Activated CD4-positive, CD25-positive, alpha-beta regulatory T cell treated with anti-CD3 and anti-CD28 coated beads, Interleukin-2, amount 50 U/mL, for 72 hours (primary cell): ENCODE measurements at places on chromosomes 4 and X.

- no peak for DNase-seq
These were observed 21.1 kb downstream of the GRPR start for GRCh38 chrX:16144420-16144819.

- DNase-seq, result peak; percentile 81
These were observed 28.6 kb downstream of the HADH start for GRCh38 chr4:108018040-108018883.

DNA sequence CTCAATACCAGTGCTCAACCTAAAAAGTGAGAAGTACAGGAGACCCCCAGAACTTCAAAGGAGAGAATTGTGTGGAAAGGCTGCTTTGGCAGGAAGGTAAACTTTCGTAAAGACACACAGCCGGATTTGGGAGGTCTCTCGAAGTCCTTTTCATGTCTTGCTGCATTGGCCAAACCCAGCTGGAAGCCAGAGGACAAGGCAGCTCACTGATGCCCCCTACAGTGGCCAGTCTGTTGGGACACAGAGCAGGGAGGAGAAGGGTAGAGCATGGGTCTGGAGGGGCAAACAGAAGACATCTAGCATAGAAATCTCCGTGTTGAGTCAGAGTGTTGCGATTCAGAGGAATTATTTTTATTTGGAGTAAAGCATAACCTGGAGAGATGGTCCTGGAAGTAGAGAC is 198.9 kb downstream of the ANK2 start:
- DNase-seq, result no peak

GRCh38 chrX:1836683-1837082 is 221.8 kb downstream of the ASMT start:
- no peak for DNase-seq

DNA sequence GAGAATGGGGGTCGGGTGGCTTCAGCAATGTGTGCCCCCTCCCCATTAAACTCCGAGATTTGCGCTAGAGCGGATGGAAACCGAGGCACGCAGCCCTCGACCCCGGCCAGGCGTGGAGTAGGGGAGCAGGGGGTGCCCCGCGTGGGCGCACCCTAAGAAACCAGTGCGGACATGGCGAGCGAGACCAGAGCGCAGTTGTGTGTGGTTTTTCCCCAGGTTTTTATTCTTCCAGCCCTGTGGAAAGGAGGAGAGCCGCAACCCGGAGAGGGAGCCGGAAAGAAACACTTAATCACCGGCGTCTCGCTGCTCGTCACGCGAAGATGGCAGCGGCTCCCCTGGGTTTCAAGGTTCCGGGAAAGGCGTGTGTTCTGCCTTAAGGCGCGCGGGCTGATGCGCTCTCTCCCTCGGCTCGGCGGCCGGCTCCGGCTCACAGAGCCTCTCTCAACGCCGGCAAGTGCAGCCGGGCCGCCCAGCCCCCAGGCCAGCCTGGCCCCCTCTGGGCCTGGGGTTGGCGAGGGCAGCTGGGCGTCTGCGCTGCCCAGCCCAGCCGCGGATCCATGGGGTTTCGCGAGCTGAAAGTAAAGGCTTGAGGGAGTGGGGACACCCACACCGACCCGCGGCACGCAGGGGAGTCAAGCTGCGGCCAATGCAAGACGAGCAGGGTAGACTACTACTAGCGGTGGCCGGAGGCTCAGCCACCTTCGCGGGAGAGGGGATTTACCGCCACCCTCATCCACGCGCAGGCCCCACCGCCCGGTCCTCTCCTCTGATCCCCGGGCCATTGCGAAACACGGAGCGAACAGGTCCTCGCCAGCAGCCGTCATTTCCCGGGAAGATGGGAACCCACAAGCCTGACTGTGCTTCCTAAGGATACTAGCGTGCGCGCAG is 74.0 kb upstream of the BCOR start:
- DNase-seq, result peak; percentile 55

DNA sequence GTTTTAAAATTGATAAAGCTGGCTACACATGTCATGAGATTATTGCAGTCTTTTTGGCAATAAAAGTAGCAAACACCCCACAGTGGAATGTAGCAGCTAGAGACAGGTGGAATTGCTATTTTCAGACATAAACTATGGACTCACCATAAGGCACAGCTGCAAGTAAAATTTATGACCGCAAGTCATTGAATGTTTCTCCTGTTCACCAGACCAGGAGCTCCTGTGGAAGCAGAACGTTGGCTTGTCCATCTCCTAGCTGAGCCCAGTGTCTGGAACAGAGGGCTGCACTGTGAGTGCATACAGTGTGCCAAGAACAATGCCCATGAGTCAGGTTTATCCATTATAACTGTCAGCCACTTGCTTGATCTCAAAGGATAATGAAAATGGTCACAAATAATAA is 538.2 kb downstream of the INPP4B start:
- DNase-seq, result no peak

GRCh38 chrX:103092942-103093341 is at the start of gene NXF3:
NXF3 (minus strand) TSS chrX:103093143; CDS start chrX:103093023, 120 bp downstream.
- no peak for DNase-seq
